ENCODE measurements at places on chromosomes 3 and 15.

DNA sequence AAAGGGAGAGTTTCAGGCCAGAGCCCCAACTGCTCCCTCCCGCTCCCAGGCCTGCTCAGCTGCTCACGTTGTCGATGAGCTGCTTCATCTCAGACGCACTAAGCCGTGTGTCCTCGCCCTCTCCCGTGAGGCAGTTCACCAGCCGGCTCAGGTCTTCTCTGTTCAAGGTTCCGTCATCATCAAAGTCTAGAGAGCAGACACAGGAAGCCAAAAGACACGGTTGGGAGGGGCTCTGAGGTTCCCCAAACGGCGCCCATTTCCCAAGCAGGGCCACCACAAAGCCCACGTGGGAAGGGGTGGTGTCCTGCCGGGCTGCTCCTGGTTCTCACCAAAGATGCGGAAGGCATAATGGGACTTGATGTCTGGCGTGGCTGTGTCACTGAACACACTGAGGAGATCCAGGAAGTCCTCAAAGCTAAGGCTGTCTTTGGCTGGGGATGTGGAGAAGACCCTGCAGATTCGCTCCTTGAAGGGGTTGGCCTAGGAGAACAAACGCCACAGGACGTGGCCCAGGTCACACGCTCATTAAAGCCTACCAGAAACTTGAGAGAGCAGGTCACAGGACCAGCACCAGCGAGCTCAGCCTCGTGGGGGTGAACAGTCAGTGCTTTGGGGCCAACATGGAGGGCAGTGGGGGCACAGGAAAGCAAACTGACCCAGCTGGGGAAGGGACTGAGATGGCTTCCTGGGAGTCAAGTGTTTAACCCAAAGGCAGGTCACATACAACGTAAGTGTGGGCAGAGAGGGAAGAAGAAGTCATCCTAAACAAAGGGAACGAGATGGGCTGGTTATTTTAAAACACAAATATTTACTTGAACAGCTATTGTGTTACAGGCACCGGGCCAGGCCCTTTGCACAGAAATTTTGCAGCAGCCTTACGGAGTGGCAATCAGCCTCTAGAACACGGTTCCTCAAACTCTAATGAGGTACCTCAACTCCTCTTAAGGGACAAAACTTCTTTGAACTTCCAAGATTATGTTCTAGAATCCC is 2.4 kb downstream of the CIB1 start:
- DNase-seq, result no peak

DNA sequence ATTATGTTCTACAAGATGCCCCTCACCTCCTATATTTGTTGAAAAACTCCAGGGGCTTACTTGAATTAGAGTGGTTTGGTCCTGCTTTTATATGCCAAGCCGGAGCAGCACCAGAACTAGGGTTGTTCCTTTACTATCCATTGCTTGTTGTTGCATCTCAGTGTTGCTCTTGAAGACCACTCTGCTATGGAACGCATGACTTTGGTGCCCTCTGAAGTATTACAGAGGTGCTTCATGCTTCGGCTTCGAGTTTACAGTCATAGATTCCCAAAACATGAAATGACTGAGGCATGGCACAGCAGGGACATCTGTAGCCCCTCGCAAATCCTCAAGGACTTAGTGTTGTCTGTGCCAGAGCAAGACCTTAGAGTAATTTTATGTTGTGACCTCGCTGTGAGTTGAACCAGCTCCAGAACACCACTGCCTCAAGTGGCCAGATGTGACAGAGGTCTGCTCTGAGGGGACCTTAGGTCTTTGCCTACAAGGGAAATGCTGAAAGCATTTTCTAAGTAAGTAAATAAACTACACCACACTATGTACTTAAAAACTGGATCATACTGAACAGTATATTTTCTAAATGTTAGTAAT is 67.2 kb upstream of the SIAH2 start:
- DNase-seq, result no peak

GRCh38 chr3:99699841-99700240 is 61.4 kb downstream of the COL8A1 start:
- DNase-seq, result no peak

DNA sequence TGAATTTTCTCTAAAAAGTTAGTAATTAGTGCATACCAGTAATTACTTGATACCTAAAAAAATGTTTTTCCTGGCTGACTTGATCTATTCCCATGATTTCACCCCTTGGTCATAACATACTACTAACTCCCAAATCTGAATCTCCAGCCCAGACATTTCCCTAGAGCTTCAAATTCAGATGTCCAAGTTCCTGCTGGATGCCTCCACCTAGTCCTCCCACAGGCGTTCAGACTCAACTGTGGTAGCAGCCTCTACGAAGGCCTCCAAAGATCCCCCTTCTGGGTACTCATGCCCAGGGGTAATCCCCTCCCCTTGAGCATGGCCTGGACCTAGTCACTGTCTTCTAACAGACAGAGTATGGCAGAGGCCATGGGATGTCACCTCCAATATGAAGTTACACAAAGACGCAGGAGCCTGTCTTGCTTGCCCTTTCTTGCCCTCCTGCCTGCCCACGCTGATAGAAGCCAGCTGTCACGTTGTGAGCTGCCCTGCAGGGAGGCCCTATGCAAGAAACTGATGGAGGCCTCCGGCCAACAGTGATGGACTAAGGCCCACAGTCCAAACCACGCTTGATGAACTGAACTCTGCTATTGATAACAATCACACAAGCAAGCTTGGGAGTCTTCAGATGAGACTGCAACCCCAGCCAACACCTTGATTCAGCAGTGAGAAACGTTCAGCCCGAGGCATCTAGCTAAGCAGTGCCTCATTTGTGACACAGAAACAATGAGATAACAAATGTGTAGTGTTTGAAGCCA is 8.6 kb upstream of the FBN1 start:
- DNase-seq, result no peak

DNA sequence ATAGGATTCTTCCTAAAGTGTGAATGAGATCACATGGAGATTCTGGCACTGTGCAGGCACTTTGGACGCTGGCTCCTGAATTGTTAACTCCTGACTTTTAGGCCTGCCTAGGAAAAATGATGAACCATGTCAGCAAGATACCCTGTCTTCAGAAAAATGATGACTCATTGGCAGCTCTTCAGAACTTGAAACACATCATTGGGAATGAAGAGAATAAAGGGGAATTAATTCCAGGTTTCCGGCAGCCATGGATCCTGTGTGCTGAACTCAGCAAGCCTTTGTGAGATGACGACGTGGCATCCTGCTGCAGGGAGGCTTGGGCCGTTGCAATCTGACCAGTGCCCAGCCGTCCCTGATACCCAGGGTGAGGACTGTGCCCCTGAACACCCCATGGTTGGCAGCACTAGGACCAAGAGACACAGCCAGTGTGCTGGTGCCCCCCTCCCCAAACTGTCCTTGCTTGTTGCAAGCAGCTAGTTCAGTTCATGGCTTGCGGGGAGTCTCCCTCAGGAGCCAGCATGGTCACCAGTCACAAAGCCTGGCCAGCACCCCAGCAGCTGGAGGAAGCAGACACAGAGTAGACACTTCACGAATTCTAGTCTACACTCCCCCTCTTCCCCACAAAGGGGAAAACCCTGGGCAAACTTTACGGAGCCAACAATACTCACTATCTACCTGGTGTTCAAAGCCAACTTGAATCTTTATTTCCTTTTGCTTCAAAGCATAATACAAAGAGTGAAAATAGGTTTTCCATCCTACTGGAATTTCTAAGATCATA is 7.8 kb upstream of the LIPC start:
- no peak for DNase-seq

DNA sequence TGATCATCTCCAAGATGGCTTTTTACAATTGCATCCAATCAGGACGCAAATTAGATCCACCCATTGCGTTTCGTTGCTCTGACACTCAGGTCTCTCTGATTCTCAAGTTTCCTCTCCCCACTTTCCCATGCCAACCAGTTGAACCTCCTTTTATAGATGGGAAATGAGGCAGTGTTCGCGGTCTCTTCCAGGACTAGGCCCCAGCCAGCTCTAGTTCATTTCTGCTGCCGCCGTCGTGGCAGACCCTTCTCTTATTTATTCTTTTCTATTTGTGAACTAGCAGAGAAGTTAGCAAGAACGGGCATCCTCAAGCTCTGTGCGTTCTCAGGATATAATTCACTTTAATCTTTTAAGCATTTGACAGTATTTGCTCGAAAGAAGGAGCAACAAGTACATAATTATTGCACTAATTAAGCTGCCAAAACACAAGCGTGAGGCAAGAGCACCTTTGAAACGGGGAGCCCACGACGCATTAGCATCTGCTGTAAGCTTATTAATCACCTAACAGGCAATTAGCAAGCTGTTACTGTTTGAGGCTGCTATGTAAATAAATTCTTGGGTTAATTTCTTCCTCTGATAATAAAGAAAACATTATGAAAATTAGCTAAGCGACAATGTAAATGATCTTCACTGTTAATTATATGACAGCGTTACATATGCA is 246.4 kb upstream of the TLE3 start:
- peak; percentile 8 for DNase-seq

DNA sequence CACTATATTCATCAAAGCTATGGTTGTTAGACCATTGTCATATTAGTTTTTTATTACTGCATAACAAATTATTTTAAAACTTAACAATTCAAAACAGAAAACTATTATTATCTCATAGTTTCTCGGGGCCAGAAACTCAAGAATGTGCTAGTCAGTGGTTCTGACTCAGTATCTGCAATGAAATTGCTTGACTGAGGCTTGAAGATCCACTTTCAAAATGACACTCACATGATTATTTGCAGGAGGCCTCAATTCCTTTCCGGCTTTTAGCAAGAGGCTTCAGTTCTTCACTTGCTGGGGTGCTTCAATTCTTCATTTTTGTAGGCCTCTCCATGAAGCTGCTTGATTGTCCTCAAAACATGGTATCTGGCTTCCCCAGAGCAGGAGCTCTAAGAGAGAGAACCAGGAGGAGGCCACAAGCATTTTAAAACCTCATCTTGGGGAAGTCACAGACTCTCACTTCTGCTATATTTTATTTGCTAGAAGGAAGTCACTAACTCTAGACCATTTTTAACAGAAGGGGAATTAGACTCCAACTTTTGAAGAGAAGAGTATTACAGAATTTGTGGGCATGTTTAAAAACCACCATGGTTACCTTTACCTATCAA is 383.7 kb downstream of the MFSD1 start:
- no peak for DNase-seq

DNA sequence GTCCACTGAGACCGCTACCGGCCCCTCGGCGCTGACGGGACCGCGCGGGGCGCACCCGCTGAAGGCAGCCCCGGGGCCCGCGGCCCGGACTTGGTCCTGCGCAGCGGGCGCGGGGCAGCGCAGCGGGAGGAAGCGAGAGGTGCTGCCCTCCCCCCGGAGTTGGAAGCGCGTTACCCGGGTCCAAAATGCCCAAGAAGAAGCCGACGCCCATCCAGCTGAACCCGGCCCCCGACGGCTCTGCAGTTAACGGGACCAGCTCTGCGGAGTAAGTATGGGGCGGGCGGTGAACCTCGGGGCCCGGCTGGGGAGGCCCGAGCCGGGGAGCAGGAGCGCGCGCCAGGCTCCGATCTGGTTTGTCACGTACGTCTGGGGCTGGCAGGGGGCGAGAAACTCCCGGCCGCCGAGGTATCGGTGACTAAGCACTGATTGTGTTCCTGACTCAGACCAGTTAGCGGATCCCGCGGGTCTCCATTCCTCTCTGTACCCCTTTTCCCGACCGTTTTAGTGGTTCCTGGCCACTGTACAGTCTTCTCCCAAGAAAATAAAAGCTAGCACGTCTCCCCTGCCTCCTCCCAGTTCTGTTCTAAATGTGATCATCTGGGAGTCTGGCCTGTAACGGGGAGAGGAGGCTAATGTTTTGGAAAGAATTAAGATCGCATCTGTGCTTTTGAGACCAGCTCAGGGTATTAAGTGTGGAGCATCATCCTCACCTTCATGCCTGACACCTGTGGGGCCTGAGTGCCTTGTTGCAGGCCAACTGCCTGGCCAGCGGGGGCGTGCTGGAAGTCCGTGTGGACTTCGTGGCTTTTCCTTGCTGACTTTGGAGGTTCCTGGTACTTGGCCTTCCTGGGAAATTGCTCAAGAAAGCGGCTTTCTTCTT is 691 bp downstream of the MAP2K1 start:
- peak; percentile 60 for DNase-seq

GRCh38 chr15:51799282-51800252 is 29.9 kb upstream of the TMOD3 start:
- no peak for DNase-seq

DNA sequence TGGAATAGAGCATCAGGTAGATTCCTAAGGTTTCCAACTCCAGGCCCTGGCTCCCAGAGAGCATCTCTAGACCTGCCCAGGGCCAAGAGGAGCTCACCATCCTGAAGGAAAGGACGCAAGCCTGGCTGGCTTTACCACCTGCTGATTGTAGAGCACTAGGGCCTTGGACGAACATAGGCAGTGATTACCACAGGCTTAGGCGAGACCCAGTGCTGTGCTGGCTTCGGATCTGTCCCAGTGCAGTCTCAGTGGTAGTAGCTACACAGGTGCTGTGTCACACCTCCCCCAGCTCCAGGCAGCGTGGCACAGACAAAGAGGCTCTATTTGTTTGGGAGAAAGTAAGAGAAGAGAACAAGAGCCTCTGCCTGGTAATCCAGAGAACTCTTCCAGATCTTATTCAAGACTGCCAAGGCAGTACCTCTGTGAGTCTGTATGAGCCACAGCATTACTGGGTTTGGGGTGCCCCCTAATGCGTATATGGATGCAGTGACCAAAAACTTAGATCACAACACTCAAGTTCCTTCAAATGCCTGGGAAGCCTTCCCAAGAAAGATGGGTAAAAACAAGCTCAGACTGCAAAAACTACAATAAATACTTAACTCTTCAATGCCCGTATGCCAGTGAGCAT is 25.4 kb downstream of the ISG20 start:
- peak; percentile 37 for DNase-seq

DNA sequence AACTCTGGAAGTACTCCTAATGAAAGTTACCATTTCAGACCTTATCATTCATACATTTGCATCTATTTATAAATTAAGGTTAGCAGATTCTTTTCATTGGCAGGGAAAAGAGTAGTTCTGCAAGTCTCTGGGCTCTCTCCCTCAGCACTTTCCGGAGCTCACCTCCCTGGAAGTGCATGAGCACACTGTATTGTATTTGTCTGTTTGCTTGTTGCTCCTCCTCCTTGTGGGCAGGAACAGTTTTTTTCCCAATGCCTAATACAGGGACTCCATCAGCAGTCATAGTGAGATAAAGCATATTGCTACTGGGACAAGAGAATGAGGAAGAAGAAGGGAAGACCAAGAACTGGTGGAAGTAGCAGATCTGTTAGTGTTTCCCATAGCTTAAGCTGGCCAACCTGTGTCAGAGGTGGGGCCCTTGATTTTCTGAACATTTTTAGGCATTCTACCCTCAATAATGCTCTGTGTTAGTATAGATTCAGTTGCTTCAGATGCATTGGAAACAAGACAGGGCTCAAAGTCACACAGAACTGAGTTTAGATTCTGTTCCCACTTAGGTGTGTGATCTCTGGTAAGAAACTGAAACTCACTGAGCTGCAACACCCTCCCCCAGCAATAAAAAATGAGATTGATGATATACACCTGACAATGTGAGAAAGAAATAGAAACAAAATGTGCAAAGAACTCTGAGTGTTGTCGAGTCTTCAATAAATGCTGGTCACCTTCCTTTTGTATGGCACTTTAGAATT is 407.8 kb downstream of the TUSC7 start:
- DNase-seq, result no peak

- no peak for DNase-seq
Observed at GRCh38 chr15:37693926-37694325, 240.5 kb upstream of the TMCO5A start.

- DNase-seq, result no peak
Observed at GRCh38 chr3:124425972-124426371, 304.3 kb upstream of the UMPS start.

- DNase-seq, result no peak
Observed at GRCh38 chr3:125280668-125281361, 68.3 kb upstream of the SLC12A8 start.

GRCh38 chr3:52167240-52167639 is 13.0 kb upstream of the POC1A start:
- no peak for DNase-seq

Measured in breast epithelium (tissue), 4 donors.